Mesenteric fat pad (tissue), 1 donor: ENCODE measurements at places on chromosomes 6 and 20.
A peak's percentile ranks its signal among the peaks of the same experiment; 100 is the strongest.

- no peak for DNase-seq
Observed at GRCh38 chr6:82185948-82186535, 61.5 kb downstream of the IBTK start.

GRCh38 chr6:78383968-78384367 is 483.4 kb upstream of the IRAK1BP1 start:
- no peak for DNase-seq

- DNase-seq = no peak
Observed at GRCh38 chr6:149211046-149211571, 106.4 kb upstream of the TAB2 start.

DNA sequence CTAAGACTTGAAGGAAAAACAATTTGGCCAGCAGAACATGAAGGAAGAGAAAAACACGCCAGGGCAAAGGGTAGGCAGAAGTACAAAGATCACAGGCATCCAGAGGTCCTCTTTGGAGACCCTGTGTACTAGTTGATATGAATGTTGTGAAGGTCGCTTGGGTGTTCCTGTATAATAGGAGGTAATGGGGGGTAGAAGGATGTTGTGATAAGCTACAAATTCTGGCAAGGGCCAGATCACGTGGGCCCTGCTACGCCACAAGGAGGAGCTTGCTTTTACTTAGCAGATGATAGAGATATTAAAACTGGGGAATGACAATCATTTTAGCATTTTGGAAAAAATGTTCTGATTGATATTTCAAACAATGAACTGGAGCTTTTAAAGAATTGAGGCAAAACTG is 878 bp upstream of the HLA-DMA start:
- no peak for DNase-seq

DNA sequence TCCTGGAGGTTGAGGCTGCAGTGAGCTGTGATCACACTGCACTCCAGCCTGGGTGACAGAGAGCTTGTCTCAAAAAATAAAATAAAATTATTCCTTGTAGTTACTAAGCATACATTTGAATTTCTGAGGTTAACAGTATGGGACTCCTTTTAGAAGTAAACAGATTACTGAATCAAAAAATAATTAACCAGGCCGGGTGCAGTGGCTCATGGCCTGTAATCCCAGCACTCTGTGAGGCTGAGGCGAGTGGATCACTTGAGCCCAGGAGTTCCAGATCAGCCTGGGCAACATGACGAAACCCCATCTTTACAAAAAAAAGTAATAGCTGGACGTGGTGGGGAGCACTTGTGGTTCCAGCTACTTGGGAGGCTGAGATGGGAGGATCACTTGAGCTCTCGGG is 22.1 kb upstream of the EEF1A1 start:
- DNase-seq = peak; percentile 20

GRCh38 chr20:14882846-14883245 is 545.4 kb upstream of the FLRT3 start:
- no peak for DNase-seq

DNA sequence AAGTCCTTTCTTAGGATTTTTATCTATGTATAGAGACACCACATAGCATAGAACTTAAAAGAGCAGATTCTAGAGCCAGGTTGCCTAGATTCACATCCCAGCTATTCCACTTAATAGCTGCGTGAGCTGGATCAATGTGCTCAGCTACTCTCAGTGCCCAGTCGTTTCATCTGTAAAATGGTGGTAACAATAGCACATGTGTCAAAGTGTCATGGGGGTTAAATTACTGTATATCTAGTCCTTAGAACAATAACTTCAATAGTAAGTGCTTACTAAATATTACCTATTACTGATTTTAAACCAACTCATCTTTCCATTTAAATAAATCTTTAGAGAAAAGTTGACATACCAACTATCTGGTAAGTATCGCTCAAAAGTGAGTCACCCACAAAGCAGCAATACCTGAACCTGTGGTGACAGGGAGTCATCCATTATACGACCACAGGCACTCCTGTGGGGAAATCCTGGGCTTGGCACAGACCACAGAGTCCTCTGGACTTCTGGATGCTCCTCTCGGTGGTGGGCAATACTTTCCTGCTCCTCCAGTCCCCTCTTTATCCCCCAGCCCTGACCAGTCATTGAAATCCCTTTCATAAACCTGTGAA is 154.8 kb downstream of the PDSS2 start:
- DNase-seq = no peak

DNA sequence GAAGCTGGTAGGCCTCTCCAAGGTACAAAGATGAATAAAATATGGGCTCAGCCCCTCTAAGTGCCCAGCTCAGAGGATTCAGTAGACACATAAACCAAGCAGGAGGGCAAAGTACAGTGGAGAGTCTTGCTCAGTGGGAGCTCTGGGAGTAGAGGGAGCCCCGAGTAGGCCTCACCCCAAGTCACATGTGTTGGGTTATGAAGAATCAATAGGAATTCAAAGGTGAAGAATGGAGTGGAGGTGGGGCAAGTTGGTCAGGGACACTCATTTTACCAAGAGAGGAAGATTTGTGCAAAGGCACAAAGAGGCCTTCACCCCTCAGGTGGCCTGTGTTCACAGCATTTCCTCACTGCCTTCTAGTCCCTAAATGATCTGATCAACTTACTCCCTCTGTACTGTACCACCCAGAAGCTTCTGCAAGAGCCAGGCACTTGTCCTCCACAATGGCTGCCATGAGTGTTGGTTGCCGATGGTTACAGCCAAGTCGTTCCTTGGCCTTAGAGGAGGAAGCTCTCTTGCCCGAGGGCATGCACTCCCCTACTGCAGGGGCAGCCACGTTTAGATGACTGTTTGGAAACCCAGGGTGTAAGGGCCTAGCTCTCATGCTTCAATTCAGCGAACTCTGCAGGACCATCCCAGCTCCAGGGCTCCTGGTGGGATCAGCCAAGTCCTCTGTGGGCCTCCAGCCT is 6.7 kb upstream of the CDKN1A start:
- DNase-seq = no peak

GRCh38 chr6:31791324-31792089 is 4.0 kb downstream of the VARS1 start:
- no peak for DNase-seq

DNA sequence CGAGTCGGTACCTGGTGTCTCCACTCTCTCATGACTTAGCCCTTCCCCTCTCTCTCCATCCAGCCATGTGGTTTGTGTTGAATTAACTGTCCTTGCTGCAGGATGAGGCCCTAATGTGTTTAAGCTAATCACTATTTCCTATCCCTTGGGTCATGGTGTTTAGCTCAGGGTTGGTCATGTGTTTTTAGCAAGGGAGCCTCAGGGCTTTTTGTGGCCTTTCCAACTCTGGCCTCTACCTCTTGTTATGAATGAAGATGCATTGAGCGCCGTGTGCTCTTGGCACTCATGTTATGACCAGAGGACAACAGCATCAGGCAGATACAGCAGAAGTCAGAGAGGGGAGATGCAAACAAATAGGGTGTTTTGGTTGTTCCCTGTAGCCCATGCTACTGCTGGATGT is 674.2 kb upstream of the FLRT3 start:
- DNase-seq = no peak

GRCh38 chr6:160678744-160679401 is 14.8 kb upstream of the LPA start:
- no peak for DNase-seq

- DNase-seq = no peak
Observed at GRCh38 chr6:121260651-121261102, 73.6 kb downstream of the TBC1D32 start.

- DNase-seq = no peak
Observed at GRCh38 chr20:23652371-23652770, 14.6 kb upstream of the CST3 start.

DNA sequence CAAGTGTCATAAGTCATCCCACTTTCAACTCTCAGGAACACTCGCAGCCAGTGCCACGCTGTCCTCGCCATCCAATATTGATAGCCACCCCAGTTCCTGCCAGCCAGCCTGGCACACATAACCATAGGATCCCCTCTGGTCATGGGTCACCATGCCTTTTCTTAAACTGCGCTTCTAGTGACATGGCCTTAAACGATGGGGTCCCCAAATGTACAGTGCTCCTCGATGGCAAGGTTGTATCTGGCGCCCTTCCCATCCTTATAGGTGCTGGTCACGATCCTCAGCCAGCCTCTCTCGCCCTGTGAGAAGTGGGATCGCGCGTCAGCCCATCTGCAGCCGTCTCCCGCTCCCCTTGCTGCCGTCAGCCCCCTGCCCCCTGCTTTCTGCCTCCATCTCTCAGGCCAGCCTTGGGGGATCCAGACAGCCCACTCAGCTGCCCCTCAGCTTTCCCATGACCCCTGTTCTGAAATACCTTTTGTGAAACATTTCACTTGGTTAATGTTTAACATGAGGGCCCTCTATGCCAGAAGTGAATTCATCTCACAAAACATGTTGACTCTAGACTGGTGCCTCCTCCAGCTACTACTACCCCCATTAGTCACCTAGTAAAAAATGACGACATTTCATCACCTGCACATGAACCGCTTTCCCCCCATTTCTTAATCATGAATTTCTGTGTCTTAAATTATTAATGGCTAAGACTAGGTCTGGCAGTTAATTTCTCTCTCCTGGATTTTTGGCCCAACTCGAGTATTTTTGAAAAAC is 11.4 kb downstream of the CTSZ start:
- DNase-seq = no peak

DNA sequence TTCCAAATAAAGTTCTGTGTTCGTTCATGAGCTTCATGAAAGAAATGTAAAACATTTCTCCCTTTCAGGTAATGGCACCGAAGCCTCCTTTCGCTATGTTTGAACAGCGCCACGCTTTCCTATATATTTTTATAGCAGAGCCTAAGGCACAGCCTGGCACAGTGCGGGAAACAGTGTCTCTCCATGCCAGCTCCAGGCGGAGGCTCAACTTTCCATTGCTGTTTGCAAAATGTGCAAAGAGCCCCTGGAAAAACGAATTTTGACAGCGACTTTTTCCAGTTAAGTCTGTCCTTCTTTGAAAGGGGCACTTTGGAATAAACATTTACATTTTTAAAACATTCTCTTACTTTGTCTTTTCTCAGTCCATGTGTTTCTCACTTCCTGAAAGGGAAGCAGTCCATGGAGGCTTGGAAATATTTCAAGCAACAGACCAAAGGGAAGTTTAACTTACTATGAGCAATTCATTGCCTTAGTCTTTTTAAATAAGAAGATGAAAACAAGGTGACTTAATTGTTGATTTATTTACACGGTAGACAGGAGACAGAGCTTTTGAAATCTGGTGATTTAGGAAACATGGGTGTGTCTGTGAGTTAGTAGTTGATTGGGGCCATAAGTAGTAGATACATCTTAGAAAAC is 769 bp downstream of the CCN6 start:
- DNase-seq = no peak

- DNase-seq = no peak
Observed at GRCh38 chr6:106094261-106094963, 8.3 kb downstream of the PRDM1 start.

DNA sequence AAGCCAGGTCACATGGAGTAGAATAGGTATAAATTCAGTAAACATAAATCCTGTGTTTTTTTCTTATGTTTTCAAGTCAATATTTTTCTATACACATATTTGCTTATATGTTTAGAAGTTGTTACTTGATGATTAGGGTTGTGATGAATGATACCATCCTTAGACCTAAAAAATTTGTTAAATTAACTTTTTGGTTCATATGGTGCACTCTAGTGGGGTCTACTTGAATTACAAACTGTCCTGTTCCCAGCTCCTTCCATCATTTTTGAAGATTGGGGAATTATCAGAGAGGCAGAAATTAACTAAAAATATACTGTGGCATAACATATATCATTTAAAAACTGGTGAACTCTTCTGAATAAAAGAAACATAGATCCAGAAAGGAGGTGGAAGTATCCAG is 48.3 kb upstream of the RIPPLY2 start:
- no peak for DNase-seq

- DNase-seq = no peak
Observed at GRCh38 chr6:149471801-149472200, 13.0 kb downstream of the ZC3H12D start.

DNA sequence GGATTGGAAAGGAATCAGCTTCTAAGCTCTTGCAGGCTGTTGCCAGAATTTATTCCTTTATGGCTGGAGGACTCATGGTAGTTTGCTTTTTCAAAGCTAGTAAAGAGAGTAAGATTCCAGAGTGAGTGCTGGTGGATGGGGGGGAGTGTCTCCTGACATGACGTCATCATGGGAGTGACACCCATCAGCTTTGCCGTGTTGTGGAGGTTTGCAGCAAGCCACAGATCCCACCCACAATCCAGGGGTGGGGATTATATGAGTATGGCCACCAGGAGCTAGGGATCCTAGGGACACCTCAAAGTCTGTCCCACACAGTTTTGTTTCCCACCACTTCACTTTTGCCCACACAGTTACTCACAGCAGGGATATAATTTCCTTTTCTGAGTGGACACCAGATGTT is 28.7 kb upstream of the PMEPA1 start:
- no peak for DNase-seq

DNA sequence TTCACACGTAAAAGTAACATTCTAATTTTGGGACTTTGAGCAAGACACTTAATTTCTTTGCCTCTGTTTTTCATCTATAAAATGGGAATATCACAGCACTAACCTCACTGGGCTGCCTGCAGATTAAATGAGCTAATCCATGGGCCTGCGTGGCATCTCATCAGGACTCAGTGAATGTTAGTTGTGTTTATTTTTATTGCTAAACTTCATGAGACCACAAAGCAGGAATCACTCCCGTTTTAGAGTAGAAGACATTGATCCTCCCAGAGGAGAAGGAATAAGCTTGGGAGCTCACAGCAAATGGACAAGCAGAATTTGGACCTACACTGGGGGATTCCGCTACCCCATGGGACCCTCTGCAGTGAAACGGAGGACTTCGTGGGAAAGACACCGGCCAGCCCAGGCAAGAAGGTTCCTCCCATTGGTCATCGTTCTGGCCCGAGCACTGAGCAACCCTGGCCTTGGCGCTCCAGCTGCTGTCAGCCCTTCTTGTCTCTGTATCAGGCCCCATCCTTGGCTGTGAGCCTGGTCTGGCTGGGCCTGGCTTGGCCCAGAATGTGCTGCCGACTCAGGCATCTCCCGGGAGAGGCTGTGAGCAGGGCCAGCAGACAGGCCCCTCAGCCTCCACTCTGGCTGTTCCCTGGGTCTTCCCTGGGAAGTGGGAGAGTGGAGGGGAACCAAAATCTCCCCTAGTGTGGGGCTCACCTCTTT is 79.8 kb downstream of the NFATC2 start:
- peak; percentile 92 for DNase-seq

DNA sequence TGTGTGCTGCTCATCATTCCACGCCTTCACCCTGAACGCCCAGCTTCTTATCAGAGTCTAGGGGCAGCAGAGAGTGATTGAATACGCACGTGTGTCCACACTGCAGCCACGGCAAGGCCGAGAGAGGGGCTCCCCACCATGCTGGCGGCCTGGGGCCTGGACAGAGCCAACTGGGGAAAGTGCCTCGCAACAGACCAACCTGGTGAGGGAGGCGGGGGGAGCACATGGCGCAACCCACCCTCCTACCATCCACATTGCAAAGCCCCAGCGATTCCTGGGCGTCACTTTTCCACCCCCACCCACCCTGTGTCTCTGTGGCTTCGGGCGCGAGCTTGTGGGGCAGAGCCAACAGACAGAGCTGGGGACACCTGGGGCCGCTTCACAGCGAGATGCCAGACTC is 66.4 kb upstream of the DUSP22 start:
- no peak for DNase-seq

- no peak for DNase-seq
Observed at GRCh38 chr20:53981752-53982437, 88.5 kb downstream of the BCAS1 start.
